Left cardiac atrium (tissue), 4 donors: ENCODE measurements at places on chromosomes 3 and 15. TPM values are rescaled to one million over a fixed set of nuclear protein-coding genes. Genes with fewer than 3 reads are reported as not detected.

GRCh38 chr15:49023354-49023753 lies 22.9 kb downstream of the SECISBP2L start:
- no peak for DNase-seq

TMEM212 gene
- not detected for total RNA-seq

DNA sequence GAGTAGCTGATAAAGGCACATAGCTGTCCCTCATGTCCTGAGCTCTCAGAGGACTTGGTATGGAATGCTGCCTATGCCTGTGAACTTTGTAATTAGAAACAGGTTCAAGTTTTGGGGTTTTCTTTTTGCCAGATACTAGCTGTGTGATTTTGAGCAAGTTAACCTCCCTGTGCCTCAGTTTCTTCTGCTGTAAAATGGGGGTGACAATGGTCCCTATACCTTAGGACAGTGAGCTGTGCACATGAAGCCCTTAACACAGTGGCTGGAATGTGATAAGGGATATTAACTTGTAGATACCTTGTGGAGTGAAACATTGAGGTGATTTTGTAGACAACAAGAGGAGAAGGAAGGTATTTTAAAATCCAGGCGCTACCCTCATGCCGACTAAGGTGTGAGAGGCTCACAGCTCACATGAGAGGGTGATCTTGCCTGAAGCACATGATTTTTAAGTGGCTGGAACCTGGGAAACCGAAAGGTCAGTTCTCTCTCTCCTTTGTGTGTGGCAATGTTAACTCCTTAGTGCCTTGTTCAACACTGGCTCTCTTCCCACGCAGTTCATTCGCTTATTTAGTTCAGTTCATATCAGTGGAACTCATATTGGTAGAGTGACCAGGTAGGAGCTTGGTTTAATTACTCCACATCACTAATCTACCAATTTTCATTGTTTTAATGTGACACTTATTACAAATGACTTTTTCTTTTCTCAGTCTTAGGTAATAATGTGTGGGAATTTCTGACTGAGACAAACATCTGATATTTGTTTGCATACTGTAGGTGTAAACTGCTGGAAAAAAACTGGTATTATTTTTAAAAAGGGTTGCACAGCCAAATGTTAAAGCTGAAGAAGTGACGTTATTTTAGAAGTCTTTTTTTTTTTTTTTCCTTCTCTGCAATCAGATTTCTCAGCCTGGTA lies 236.2 kb downstream of the ITPR1 start:
- no peak for DNase-seq

DNA sequence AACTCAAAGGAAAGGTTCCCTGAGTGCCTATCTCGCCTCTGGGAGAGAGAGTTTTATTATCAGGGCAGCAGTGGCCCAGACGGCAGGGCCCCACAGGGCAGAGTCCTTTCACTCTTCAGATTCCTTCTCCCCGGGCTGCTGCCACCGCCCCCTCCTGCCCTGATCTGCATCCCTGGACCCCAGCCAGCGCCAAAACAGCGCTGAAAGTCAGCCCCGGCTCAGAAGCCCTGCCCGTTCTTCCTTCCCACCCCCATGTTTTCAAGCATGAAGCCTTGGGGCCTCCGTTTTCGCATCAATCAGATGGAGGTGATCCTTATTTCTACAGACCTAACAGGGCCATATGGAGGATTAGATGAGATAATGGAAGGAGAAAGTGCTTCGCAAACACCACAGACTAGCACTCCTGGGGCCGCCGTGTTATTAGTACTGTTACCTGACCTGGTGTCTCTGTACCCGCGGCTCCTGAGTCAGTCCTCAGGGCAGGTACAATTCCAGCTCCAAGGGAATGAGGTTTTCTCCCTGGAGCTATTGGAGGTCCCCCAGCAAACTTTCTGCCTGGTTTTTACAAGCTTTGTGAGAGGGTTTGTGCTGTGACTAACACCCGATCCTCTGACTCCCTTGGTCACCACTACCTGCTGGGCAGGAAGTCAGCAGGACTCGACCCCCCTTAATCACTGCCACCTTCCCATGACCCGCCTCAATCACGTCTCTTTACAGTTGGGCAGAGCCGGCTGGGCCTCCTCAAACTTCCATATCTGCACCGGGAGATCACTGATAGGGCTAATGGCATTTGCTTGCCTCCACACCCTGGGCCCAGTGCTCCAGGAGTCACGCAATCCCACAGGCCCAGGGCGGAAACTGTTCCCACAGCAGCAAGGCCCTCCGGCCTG lies 39.5 kb upstream of the TSEN2 start:
- no peak for DNase-seq

DNA sequence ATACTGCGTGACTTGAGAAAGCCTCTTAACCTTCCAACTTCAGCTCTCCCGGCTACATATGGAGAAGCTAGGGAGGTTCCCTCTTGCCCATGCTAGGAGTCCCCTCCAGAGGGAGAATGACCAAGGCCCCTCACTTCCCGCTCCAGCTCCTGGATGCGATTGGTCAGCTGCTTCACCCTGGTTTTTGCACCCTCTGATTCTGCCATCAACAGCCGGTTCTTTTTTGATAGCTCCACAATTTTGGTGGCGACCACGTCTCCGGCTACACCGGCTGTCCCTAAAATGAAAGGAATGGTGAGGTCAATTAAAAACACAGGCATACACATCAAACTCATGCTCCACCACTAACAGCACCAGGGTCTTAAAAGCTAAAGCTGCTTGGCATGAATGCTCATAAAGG lies 20.6 kb downstream of the CCDC13 start:
- DNase-seq = no peak

GRCh38 chr3:48826451-48826850 lies 21.2 kb downstream of the PRKAR2A start:
- no peak for DNase-seq

DNA sequence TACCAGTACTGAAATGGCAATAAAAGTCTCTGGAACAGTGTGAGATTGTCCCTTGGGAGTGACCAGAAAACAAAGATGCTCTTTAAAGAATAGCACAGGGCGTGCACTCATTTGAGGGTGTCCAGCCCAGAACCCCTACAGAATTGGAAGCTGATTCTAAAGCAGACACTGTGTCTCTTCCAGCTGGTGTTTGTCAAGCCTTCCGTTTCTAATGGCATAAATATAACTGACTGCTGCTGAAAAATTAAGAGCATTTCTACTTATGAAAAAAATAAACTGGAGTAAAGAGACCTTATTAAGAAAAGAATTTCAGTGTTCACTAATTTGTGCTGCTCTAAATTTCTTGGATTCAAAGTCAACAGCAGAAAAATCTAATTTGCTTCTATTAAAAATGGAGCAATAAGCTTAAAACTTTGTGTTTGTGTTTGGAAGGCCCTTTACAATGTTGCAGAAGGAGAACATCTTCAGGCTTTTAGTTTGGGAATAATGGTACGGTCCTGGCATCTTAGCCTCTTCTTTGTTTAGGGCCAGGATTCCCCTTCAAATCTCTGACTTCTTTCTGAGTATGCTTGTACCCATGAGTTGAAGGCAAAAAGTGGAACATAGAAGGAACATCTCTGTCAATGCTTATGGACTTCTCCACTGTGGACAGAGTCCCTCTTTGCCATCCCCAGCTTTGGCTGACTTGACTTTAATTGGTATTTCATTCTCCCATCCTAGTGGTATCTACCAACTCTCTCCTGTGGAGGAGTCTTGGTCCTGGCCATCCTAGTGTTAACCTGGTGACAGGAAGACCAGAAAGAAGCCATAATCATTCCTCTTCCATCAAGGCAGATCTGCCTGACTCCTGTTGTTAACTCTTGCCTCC lies 65.9 kb downstream of the THSD4 start:
- no peak for DNase-seq

GPR149 gene
- not detected for total RNA-seq

SNURF gene
- total RNA-seq = 29.7 TPM

- no peak for DNase-seq
Measured at GRCh38 chr3:124535306-124535705, 194.9 kb upstream of the UMPS start.

DLG1 gene
- 44.1 TPM for total RNA-seq

CACNA2D3 gene
- 17.3 TPM for total RNA-seq

SLCO2A1 gene
- total RNA-seq = 67.6 TPM

GRCh38 chr3:186828340-186828739 lies 14.2 kb upstream of the ADIPOQ start:
- DNase-seq = no peak

DNA sequence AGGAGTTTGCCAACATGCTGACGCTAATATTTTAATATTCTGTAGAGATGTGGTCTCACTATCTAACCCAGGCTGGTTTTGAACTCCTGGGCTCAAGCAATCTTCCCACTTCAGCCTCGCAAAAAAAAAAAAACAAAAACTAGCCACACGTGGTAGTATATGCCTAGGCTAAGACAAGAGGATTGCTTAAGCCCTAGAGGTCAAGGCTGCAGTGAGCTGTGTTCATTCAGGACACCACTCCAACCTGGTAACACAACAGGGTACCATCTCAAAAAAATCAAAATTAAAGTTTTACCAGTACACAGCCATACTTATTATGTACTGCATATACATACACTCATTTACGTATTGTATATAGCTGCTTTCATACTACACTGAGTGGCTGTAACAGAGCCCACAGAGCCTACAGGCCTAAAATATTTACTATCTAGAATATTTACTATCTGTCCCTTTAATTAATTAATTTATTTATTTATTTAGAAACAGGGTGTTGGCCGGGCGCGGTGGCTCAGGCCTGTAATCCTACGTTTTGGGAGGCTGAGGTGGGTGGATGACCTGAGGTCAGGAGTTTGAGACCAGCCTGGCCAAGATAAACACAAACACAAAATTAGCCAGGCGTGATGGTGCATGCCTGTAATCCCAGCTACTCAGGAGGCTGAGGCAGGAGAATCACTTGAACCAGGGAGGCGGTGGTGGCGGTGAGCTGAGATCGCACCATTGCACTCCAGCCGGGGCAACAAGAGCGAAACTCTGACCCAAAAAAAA lies 23.2 kb downstream of the SMARCC1 start:
- no peak for DNase-seq
